Activated T-cell treated with anti-CD3 and anti-CD28 coated beads, Interleukin-2, amount 50 U/mL, for 24 hours (primary cell): ENCODE measurements at places on chromosomes 5 and 9.

GRCh38 chr9:35318741-35319140 lies 156.9 kb downstream of the UNC13B start:
- peaks cover 4% of the 10 kb centered on the region for H3K27me3 ChIP-seq
- H3K36me3 ChIP-seq = no peaks in the 10 kb centered on the region
- H3K4me1 ChIP-seq = peaks cover 4% of the 10 kb centered on the region
- DNase-seq = no peak
- no peak overlapping the region for H3K4me3 ChIP-seq

DNA sequence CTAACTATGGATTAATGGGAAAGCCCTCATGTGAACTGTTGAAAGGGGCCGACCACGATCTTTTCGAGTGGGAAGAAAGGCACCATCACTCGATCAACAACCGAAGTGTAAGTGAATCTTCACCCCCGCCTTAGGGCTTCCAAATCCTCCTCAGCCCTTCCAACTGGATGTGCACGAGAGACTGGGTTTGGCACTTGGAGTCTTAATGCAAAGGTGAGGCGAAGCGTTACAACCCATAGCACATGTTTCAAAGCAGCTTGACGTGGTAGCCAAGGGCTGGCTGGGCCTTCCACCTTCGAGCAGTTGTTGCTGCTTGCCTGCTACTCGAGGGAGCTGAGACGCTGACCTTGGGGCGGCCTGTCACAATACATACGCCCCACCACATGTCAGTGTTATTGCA lies 5.7 kb upstream of the LCN9 start:
- no peaks in the 10 kb centered on the region for H3K36me3 ChIP-seq
- H3K4me3 ChIP-seq = no peak overlapping the region
- H3K27me3 ChIP-seq = peaks cover 21% of the 10 kb centered on the region

GRCh38 chr5:143197260-143197656 lies 206.2 kb downstream of the NR3C1 start:
- peak overlapping the region; percentile 35 for H3K27ac ChIP-seq
- H3K27me3 ChIP-seq = no peaks in the 10 kb centered on the region
- DNase-seq = no peak
- no peak overlapping the region for H3K4me3 ChIP-seq
- peaks cover 20% of the 10 kb centered on the region for H3K4me1 ChIP-seq

DNA sequence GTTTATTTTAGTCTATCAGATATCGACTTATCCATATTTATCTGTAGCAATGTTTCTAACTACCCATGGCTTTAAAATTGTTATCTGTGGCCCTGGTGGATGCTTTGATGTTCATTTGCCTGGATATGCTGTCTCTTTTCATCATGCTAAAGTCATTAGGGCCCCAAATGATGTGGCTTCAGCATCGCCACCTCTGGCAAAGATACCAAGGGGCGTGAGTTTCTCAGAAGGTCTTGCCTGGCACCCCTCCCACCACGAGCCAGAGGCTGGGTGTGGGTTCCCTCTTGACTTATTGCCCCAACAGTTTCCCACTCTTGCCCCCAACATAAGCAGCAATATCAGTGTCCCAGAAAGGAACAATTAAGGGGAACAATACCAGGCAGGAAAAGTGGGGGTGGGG lies 5.4 kb downstream of the ROPN1L start:
- no peak overlapping the region for H3K27ac ChIP-seq
- H3K36me3 ChIP-seq = no peaks in the 10 kb centered on the region
- no peak overlapping the region for H3K4me3 ChIP-seq
- no peak for DNase-seq
- peaks cover 38% of the 10 kb centered on the region for H3K4me1 ChIP-seq
- H3K27me3 ChIP-seq = peaks cover 6% of the 10 kb centered on the region

GRCh38 chr5:90767710-90768109 lies 209.1 kb downstream of the ADGRV1 start:
- no peak overlapping the region for H3K4me3 ChIP-seq
- H3K4me1 ChIP-seq = no peaks in the 10 kb centered on the region
- H3K36me3 ChIP-seq = no peaks in the 10 kb centered on the region
- peaks cover 33% of the 10 kb centered on the region for H3K27me3 ChIP-seq

DNA sequence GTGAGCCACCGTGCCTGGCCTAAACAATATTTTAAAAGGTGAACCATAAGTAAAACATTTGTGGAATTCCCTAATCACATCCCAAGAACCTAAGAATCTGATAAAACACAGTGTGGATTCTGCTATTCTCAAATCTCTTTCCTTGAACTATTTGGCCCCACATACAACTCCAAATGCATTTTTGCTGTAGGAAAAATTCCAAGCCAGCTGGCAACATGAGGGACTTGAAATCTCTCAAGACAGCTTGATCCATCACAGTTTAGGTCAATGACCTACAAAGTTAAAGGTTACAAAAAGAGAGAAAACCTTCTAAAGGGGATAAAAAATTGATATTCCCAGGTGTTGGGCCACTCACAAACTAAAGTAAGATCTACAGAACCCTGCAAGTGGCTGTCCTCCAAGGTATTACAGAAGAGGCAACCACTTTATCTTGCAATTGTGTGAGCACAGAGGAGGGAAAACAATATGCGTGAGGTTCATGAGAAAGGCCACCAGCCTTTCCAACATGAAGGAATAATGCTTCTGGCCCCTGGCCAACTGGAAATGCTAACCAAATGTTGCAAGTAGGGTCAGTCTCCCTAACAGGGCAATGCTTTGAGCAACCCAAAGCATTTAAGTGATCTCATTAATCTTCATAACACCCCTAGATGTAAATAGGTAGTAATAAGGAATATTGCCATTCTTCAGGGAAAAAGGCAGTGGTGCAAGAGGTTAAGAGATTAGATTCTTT lies 221.4 kb downstream of the SEMA5A start:
- H3K27ac ChIP-seq = no peak overlapping the region
- DNase-seq = no peak
- H3K36me3 ChIP-seq = no peaks in the 10 kb centered on the region
- no peaks in the 10 kb centered on the region for H3K4me1 ChIP-seq

DNA sequence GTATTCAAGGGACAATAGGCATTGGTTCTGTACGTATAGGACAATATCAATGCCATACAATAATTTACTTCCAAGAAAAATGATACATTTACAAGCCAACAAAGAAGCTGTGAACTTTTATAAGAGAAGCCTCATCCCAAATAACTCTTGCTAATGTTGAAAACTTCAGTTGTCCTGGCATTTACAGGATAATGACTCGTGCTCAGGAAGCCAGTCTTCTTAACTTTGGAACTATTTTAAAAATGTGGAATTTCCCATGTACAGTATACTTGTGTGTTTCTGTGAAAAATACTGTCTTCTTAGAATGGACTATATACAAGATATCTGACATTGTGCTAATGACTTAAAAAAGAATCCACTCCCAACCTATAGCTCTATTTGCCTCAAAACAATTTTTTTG lies 1479.3 kb upstream of the CDH9 start:
- DNase-seq = no peak
- no peak overlapping the region for H3K4me3 ChIP-seq
- H3K4me1 ChIP-seq = no peaks in the 10 kb centered on the region
- H3K27ac ChIP-seq = no peak overlapping the region
- no peaks in the 10 kb centered on the region for H3K36me3 ChIP-seq
- no peaks in the 10 kb centered on the region for H3K27me3 ChIP-seq

GRCh38 chr5:10420932-10421331 lies 20.7 kb upstream of the ROPN1L start:
- H3K27me3 ChIP-seq = no peaks in the 10 kb centered on the region
- DNase-seq = no peak
- H3K36me3 ChIP-seq = peaks cover 95% of the 10 kb centered on the region

DNA sequence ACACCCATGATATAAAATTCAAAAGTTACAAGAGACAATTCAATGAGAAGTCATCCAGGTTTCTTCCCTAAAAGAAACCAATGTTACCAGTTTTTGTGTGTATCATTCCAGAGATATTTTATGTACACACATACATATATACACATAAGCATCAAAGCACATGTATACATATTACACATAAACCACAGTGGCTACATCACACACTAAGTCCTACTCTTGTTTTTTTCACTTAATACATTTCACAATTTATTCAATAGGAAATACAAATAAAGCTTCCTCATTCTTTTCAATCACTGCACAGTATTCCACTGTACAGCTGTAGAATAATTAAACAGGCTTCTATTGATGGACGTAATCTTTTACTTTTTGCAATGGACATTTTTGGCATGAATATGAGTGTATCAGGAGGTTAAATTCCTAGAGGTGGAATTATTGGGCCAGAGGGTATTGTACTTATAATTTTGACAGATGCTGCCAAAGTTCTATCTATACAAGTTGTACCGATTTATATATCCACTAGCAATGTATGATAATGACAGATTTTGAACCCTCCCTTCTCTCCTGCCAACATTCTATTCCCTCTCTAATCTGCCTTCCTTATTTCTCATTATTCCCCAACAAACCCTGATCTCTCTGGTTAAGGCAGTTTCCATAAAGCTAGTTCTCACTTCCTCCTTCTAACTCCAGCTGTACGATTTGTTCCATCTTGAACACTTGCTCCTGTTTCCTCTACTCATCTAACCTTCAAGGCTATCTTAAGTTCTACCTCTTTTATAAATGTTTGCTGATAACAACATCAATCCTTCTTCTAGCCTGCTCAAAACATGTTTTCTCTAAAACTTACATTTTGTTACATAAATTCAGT lies 35.2 kb downstream of the MRPS27 start:
- H3K27ac ChIP-seq = no peak overlapping the region
- DNase-seq = no peak
- H3K4me3 ChIP-seq = no peak overlapping the region
- H3K27me3 ChIP-seq = no peaks in the 10 kb centered on the region
- peaks cover 87% of the 10 kb centered on the region for H3K36me3 ChIP-seq

DNA sequence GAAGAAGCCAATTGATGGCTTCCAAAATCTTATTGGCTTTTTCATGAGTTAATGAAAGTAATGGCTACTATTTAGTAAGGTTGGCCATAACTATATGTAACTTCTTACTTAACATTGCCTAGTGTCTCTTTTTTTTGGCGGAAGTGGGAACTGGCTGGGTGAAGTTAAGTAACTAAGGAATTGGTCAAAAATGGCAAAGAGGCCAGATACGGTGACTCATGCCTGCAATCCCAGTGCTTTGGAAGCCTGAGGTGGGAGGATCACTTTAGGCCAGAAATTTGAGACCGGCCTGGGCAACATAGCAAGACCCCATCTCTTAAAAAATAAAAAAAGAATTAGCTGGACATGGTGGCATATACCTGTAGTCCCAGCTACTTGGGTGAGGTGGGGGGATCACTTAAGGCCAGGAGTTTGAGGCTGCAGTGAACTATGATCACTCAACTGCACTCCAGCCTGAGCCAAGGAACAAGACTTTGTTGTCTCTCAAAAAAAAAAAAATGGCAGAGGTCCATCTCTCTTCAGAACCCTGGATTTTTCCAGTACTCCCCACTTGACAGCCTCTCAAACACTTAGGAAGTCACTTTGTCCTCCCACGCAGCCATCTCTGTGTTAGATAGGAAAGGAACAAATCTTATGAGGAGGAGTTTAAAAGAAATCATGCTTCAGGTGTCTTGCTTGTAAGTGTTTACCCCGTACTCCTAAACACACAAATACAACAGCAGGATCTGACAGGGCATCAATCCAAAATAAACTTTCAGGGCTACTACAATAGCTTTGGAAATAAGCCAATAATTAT lies 75.7 kb downstream of the TEK start:
- no peak overlapping the region for H3K27ac ChIP-seq
- DNase-seq = no peak
- H3K4me3 ChIP-seq = no peak overlapping the region
- H3K36me3 ChIP-seq = no peaks in the 10 kb centered on the region

GRCh38 chr9:124363326-124364096 lies 51.7 kb downstream of the PSMB7 start:
- no peak overlapping the region for H3K4me3 ChIP-seq
- H3K4me1 ChIP-seq = peaks cover 82% of the 10 kb centered on the region
- H3K36me3 ChIP-seq = peaks cover 63% of the 10 kb centered on the region
- no peak overlapping the region for H3K27ac ChIP-seq

- H3K27me3 ChIP-seq = peaks cover 45% of the 10 kb centered on the region
- no peak overlapping the region for H3K4me3 ChIP-seq
- no peak for DNase-seq
- no peaks in the 10 kb centered on the region for H3K36me3 ChIP-seq
These were observed 7.3 kb downstream of the PCDH1 start for GRCh38 chr5:141870871-141871270.

- no peak overlapping the region for H3K4me3 ChIP-seq
- H3K27me3 ChIP-seq = no peaks in the 10 kb centered on the region
- peaks cover 34% of the 10 kb centered on the region for H3K4me1 ChIP-seq
- no peaks in the 10 kb centered on the region for H3K36me3 ChIP-seq
- no peak for DNase-seq
These were observed 395.0 kb downstream of the MLLT3 start for GRCh38 chr9:20227166-20227874.

- no peak within 1 kb of the TSS for H3K4me3 ChIP-seq
- no peaks in the 10 kb centered on the region for H3K4me1 ChIP-seq
These were observed at the start of gene HSPB3 for GRCh38 chr5:54455413-54456157. Gene HSPB3 (plus strand): TSS chr5:54455699. CDS start chr5:54455790, 91 bp downstream.

GRCh38 chr5:60325870-60326269 lies 374.1 kb downstream of the DEPDC1B start:
- H3K27me3 ChIP-seq = no peaks in the 10 kb centered on the region
- H3K4me1 ChIP-seq = no peaks in the 10 kb centered on the region
- no peak overlapping the region for H3K27ac ChIP-seq
- H3K4me3 ChIP-seq = no peak overlapping the region
- DNase-seq = no peak

GRCh38 chr5:171309276-171310211 lies 496 bp downstream of the TLX3 start:
- H3K27me3 ChIP-seq = peaks cover 86% of the 10 kb centered on the region
- H3K36me3 ChIP-seq = no peaks in the 10 kb centered on the region
- H3K4me1 ChIP-seq = peaks cover 29% of the 10 kb centered on the region
- peak; percentile 39 for DNase-seq

GRCh38 chr5:1800472-1801221 lies 560 bp upstream of the NDUFS6 start:
- H3K4me3 ChIP-seq = peak overlapping the region; percentile 99
- peak overlapping the region; percentile 99 for H3K27ac ChIP-seq
- no peaks in the 10 kb centered on the region for H3K27me3 ChIP-seq
- peaks cover 90% of the 10 kb centered on the region for H3K36me3 ChIP-seq

DNA sequence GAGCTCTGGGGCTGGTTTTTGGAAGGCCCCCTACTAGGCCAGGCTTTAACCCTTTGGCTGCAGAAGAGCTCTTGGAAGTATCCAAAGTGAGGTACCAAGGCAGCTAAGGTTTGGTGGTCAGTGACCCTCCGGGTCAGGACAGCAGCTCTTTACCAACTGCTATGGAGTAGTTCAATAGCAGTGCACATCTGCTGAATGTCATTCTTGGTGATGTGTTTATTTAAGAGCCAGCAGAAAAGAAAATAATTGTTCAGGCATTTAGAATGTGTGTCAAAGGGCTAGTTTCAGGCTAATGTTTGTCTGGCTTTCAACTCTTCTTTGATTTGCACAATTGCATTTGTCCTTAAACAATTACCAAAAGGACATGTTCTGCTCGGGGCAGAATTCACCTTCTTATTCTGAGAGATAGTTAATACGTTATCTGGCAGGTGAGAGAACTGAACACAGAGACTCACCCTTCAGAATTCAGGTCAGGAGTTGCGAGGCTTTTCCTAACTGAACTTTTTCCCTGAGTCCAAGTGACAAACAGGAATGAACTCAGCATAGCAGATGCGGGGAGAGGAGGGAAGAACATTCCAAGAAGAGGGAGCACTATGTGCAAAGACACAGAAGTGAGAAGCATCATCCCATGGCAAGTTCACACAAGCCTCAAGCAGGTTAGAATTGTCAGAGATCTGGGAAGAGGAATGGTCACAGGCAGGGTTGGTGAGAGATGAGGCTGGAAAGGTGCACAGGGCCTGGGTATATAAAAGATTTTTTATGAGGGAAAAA lies 556.7 kb upstream of the TLE4 start:
- no peaks in the 10 kb centered on the region for H3K27me3 ChIP-seq
- H3K36me3 ChIP-seq = no peaks in the 10 kb centered on the region
- DNase-seq = no peak
- no peaks in the 10 kb centered on the region for H3K4me1 ChIP-seq
- no peak overlapping the region for H3K27ac ChIP-seq
